Effector memory CD8-positive, alpha-beta T cell (primary cell): ENCODE measurements at places on chromosomes 7 and 10.

- DNase-seq, result no peak
These were observed 41.6 kb downstream of the PROSER2 start for GRCh38 chr10:11864727-11865126.

- no peak for DNase-seq
These were observed 8.5 kb upstream of the CDH23 start for GRCh38 chr10:71388171-71388570.

DNA sequence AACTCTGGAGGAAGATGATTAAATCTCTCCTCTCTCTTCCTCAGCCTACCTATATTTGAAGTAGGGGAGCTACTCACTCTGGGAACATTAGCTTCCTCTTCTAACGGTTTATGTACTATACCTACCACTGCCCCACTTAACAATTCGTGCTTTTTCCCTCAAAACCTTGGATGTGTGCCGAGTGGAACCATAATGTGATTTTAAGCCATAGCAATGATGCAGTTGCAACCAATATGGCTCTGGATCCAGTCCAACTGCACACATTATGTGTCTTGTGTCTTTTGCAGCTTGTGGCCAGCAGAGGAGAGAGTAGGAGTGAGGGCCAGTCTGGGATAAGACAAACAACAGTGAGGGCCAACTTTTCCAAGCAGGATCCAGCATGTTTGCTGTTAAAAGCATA, 170.7 kb downstream of the GATA3 start:
- no peak for DNase-seq

DNA sequence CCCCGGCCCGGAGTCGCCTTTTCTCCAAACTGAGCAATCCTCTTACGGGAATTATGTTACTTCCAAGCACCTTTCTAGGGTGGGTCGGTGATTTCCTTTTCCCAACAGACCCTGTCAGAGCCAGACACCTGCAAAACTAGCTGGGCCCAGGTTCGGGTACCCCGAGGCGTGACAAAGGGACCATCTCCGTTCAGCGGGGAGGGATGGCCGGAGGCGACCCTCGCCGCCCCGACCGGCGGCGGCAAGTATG, 445 bp downstream of the PPA1 start:
- no peak for DNase-seq

DNA sequence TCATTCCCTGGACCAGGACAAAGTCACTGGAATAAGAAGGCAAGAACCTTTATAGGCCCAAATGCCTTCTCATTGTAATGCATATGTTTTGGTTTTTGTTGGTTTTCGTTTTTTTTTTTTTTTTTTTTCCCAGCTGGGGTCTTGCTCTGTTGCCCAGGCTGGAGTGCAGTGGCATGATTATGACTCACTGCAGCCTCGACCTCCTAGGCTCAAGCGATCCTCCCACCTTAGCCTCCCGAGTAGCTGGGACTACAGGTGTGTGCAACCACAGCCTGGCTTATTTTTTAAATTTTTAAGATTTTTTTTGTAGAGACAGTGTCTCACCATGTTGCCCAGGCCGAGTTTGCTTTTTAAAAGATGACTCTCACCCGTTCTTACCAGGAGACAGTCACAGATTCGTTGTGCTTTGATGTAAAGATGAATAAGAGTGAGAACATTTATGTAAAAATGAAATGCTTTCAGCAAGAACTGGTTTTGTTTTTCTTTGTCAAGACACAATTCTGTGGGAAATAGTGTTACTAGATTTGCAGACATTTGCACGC, 7.6 kb downstream of the IQCE start:
- no peak for DNase-seq

- DNase-seq, result no peak
These were observed 156.4 kb upstream of the PCBD1 start for GRCh38 chr10:71044720-71045119.

DNA sequence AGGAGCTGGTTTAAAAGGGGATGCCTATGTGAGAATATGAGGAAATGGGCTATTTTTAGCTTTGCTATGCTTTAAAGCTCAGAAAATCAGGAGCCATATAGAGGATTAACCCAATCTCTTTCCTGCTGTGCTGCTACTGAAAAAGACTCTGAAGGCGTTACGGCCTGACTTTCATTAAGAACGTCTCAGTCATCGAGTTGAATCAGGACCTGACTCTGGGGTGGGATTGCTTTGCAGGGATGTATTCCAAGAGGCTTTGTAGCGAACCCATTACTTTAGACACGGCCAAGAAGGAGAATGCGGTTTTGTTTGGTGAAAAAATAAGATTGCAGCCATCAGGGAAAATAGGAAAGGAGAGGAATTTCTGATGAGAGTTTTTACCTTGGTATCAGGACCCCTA, 426.9 kb downstream of the CCSER2 start:
- DNase-seq, result no peak

GRCh38 chr10:131549116-131549515, 237.6 kb upstream of the TCERG1L start:
- DNase-seq, result no peak
